ENCODE measurements at places on chromosomes 1 and 21.

DNA sequence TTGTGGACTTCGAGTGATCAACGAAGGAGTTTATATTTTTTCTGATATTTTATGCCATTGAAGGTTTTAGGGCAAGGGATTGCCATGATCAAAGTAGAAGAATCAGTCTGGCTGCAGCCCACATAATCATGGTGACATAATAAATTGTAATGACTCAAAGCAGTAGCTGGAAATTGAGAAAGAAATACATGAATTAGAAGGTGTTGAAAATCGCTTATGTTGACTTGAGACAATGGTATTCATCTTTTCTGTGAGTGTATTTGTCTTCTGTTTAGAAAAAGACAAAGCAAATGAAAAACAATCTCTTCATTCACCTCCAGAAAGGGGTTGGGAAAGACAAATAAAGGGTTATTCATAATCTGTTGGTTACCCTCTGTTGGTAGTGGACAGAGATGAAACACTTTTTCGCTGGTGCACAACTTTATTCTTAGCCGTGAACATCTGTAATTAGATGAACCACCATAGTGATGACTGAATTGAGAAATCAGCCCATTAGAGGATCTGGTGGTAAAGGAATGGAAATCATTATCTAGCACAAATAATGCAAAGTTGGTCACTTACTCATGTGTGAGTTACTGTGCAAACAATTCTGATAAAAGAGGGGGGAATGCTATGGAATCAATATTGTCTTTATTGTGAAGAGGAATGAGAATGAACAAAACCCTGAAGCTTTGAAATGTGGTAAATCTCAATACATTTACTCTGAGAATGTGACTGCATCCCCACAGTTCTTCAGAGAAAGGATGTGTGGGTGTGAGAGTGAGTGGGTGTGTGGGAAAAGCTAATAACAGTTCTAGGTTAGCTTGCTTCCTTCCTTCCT, 121.8 kb downstream of the NTNG1 start:
- no peak for DNase-seq

GRCh38 chr1:116842654-116843053, 67.1 kb upstream of the PTGFRN start:
- peak; percentile 56 for DNase-seq

DNA sequence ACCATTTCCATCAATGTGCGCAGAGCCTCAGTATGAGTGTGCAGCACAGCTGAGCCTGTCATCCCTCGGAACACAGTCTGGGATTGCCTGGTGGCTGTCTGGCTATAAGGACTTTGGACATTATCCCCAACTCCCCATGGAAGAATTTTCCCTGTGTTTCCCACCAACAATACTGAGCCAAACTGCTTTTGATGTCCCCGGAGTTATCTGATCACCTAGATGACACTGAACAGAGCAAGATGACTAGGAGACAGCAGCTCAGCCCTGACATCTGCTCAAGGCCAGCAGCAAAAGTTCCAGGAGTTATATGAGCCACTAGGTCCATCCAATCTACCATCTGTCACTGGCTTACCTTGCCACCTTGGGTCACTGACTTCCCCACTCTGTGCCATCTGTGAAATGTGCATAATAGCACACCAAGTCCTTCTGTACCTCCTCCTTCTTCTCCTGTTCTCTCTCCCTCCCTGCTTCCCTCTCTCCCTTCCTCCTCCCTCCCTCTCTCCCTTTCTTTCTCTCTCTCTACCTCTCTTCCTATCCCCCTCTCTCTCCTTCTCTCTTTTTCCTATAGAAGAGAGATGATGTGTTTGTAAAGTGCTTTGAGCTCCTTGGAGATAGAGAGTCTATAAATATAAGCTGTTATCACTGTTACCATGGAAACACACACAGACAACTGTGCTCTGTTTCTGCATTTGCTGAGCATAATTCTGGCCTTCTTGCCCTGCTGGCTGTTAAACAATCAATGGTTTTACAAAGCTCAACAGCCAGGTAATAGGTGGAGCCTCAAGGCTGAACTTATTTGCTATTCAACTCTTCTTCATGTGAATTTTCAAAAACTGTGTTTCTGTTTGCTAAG, 19.7 kb upstream of the ATP1B1 start:
- peak; percentile 78 for DNase-seq

DNA sequence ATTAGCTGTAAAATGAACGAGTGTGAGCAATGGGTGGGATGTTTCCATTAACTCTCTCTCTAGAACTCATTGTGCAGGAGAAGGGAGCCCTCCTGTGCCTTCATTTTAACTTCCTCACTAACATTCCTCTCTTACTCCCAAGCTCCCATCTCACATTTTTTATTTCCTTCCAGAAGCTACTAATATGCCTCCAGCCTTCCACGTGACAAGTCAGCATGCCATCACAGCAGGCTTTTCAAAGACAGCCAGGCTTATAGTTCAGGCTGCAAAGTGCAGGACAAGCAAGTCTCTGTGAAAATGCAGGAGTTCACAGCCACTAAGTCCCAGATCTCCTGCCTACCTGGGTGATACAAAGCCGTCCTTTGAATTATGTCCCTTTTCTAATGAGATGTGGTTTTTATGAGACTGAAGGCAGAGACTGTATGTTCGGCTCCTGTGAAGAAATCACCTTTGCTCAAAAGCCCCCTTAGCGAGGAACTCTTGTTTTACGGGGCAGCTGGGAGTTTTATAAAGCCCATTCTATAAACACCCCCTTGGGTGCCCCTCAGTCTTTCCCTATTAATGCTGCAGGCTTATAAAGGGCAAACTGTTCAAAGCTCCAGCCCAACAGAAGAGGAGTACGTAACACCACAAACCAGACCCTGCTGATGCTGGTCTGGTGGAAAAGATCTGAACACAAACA, 14.8 kb upstream of the ANGPTL7 start:
- DNase-seq = peak; percentile 73

DNA sequence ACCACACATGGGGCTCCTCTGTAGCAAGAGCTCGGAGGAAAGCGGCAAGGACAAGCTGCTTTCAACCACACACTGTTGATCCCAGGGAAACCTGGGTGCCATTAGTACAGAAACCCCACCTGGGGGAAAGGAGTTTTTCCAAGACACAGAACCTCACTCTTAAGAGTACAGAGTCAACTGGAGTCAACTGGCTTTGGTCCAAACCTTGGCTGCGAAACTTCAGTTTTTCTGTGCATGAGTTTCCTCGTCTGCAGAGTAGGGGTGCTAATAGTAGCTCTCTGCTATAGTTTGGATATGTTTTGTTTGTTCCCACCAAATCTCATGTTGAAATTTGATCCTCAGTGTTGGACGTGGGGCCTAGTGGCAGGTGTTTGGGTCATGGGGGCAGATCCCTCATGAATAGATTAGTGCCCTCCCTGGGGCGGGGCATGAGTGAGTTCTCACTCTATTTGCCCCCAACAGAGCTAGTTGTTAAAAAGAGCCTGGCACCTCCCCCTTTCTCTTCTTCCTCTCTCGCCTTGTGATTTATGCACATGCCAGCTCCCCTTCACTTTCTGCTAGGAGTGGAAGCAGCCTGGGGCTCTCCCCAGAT, 161.1 kb downstream of the PIGK start:
- DNase-seq = no peak

DNA sequence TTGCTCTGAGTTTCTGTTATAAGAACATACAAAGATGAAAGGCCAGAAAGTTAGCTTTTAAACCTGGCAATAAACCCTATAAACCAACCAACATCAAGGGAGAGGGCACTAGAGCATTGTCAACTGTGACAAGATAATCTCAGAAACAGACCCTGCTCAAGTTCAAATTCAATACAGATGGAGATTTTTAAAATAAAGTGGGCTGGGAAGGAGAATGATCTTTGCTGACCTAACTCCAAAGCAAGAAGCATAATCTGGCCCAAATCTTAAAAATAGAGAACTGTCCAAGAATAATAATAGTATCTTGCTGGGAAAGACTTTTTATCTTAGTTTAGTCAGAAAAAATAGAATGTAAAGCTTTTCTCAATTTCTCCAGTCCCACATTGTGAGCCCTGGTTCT, 485.5 kb downstream of the DISC1 start:
- DNase-seq = no peak

DNA sequence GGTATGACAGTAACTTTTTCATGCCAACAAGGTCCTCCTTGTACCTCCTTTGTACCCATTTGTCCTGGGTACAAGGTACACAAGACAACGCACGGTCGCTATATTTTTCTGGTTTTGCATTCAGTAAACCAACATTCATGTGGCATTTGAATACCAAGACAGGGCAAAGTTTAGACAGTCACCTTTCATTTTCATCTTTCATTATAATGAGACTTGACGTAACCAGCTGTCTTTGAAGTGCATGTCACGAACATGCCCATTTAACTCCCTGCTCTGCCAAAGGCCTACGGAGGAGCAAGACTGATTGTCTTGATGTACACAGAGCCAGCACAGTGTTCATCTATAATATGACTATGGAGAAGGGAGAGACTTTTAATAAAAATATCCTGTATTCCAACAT, 91.0 kb downstream of the SETD4 start:
- no peak for DNase-seq

DNA sequence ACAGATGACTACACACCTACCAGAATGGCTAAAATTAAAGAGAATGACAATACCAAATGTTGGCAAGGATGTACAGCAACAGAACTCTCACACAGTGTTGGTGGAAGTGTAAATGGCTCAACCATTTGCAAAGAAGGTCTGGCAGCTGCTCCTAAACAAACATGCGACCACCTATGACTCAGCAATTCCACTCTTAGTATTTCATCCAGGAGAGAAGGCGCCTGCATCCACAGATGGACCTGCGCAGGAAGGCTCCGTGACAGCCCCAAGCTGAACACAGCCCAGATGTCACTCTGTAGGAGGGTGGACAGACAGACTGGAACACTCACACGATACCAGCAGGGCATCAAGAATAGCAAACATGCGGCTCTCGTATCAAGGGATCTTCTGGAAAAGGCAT, 6.7 kb downstream of the PTTG1IP start:
- peak; percentile 79 for DNase-seq

DNA sequence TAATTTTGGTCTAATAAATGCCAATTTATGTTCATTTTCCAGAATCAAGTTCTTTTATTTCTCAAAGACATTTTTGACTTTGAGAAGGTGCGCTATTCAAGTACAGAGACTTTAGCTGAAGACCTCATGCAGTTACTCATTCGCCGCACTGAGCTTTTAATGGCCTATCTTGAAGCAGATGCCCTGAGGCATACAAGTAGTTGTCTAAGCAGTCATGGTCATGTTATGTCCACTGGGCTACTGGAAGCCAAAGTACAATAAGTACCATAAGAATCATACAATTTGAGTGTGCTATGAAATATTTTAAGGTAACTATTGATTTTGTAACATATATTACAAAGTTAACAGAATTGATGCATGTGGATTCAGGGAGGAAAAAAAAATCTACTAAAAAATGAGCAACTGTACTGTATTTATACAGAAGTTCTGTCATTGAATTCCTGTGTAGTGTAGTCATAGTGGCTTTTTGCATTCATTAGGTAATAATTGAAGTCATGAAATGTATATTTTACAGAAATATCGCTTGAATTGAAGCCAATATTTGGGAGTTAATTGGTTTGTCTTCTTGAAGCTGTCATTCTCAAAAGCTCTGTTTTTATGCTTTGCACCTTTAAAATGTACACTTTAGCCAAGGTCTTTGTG, 13.5 kb upstream of the NEXN start:
- DNase-seq = peak; percentile 61
